Caudate nucleus (tissue), 63 donors: ENCODE measurements at places on chromosomes 5 and 9.

- DNase-seq: no peak
Observed at GRCh38 chr9:5805478-5805877, 27.4 kb downstream of the ERMP1 start.

DNA sequence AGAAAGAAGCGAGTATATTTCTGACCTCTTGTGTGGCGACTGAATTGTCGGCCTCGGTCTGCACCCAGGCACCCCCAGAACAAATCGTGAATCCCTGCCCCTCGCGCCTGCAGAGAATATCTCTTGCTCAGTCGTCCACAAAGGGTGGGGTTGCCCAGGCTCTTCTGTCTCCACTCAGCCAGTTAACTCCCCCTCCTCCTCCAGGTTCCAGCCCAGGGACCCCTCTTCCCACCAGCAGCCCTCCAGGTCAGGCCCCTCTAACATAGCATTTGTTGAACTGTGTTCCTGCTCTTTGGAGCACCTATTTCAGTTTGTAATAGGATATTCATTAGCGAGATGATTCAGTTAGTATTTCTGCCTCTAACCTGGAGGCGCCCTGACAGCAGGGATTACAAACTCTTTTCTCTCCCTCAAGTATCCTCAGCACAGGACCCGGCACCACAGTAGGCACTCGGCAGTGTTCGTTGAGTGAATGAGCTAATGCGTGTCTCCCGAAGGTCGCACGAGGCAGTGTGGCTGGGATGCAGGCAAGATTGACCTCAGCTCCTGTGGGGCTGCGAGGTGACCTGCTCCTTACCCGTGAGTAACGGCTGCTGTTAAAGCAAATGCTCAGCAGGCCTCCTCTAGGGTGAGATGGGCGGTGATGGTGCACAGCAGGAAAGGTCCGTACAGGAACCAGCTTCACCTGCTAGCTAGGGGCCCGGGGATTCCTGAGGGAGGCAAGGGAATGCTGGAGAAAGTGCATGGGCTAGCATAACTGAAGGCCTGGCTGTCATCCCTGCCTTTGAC lies 25.8 kb downstream of the ZBTB34 start:
- DNase-seq: no peak

- DNase-seq: peak; percentile 61
Observed at GRCh38 chr5:180810959-180811622, 8.5 kb upstream of the MGAT1 start.

DNA sequence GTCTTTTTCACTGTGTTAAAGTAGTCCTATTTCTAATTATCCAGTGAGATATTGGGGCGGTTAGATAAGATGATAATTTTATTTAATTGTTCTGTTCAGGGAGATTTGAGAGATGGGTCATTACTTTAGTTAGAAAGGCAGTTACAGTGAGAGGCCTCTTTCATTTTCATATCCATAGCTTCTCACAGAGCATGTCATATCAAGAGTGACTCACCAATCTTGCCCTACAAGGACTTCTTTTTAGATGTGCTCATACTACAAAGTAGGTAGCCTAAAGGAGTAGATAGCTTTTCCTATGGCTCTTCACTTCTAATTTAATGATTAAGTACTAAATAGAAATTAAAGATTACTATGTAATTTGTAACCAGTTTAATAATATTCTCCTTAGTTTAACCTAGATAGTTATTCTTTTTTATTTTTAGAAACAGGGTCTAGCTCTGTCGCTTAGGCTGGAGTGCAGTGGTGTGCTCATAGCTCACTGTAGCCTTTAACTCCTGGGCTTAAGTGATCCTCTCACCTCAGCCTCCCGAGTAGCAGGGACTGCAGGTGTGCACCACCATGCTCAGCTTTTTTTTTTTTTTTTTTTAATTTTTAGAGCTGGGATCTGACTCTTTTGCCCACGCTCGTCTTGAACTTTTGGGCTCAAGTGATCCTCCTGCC lies 71.0 kb downstream of the FER start:
- no peak for DNase-seq

DNA sequence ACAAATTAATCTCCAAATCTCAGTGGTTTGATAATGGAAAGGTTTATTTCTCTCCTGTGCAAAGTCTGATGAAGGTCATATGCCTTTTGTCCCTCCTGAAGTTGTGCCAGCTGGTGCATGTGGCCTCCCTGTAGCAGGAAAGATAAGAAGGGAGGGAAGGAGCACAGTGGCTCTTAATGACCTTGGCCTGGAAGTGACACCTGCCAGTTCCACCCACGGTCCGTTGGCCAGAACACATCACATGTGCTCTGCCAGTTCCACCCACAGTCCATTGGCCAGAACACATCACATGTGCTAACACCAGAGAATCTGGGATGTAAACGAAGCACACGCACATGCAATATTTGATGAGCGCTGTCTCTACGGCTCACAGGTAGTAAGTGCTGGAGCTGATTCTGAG lies 130.9 kb downstream of the DOCK2 start:
- DNase-seq: no peak

DNA sequence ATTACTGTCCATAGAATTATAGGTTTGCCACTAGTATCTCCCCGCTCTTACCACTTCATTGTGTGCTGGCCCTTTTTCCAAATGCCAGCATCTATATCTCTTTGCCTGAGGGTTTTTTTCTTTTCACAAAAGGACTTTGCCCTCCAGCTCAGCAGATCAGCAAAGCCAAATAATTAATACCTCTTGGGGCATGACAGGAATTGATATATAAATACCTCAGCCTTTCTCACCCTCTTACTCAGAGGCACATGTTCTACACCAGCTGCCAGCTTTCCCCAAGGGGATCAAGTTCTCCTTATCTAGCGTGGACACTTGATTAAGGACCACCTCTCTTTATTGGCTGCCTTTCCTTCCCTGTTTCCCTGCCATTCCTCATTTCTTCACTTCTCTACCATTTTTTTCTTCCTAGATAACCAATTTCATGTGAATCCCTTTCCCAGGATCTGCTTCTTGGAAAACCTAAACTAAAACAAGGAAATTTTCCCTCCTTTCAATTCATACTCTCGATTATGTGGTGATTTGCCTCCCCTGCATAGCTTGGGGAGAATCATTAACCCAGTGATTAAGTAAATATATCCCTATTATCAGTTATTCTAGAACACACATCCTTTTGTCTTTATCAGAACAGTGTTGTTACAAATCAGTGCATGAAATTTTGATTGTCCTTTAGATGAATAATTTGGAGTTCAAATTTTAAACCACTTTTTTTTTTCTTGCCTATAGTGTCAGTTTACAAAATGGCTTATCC lies 6.9 kb upstream of the NUDT12 start:
- no peak for DNase-seq

GRCh38 chr5:115571441-115571878 lies 26.9 kb upstream of the FEM1C start:
- peak; percentile 10 for DNase-seq

GRCh38 chr5:34687269-34688011 lies 31.3 kb downstream of the RAI14 start:
- no peak for DNase-seq

DNA sequence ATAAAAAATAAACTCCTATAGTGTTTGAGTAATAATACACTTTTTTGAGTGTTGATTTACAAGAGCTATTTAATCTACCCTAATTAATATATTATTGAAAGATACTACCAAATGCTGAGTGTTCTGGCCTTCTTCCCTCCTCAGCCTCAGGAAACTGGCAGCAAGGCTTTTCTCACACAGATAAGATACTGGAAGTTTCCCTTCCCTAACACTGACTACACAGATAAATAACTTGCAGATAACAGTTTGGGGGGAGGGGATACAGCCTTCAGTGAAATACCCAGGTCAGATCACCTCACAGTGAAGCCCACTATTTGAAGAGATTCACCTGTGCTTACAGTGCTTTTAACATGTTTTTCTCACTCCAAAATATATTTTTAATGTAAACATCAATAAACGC lies 1.6 kb upstream of the NIPSNAP3A start:
- DNase-seq: no peak

- DNase-seq: no peak
Observed at GRCh38 chr5:76493190-76493837, 90.2 kb downstream of the IQGAP2 start.

GRCh38 chr9:134243778-134244467 lies 79.6 kb upstream of the RNU6ATAC start:
- DNase-seq: no peak

GRCh38 chr5:178672630-178673029 lies 45.8 kb upstream of the CLK4 start:
- DNase-seq: no peak

DNA sequence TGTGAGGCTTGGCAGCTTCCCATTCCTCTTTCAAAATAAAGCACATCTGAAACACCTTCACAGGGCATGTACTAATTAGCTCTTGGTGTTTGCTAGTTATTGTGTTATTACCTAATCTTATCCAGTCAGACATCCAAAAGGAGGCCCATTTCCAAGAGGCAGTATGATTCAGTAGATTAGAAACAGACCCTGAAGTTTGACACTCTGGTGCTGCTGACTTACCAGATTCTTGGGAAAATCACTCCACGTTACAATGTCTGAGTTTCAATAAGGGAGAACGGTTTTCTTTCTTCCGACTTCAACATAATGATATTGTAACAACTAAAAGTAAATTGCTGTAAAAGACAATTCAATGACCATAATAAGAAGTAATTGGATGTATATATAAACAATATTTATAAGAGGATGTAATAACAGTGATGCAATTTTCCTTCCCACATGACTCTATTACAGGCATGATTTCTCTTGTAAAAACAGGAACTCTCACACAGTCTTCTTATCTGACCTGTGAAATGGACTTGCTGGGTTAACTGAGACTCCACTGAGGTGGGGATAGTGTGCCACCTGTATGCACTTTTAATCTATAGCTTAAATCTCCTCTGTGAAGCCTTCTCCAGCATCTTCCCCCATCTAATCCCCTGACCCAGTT lies 181.3 kb upstream of the ELL2 start:
- DNase-seq: no peak

DNA sequence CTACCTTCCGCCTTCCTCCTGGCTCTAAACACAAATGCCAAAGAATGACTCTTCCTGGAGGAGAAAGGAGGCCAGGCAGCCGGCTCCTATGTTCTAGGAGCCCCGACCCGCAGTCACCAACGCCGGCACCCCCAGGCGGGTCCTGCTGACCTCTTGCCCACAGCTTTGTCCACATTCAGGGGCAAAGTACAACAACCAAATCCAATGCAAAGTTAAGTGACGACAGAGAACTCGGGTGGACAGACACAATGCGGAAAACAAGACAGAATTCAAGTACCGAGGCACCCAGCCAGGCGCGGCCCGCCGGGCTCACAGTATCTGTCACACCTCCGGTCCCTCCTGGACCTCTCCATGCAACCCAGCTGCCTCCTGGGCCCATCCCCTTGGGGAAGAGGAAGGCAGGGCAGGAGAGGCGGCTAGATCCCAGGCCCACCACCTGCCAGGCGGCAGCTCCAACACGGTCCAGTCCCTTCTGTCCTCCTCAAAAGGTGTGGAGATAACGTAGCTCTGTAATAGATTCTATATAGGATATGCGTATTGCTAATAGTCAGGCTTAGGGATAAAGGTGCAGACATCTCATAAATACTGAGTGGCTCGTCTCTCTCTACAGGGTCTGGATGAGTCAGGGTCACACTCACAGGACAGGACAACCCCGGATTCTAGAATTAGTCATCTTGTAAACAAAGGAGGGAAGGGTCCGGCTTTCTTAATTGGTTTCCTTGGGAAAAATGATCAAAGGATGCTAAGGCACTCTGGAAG lies 46.9 kb upstream of the UBAC1 start:
- DNase-seq: no peak

GRCh38 chr5:57738301-57738700 lies 255.7 kb upstream of the ACTBL2 start:
- no peak for DNase-seq

DNA sequence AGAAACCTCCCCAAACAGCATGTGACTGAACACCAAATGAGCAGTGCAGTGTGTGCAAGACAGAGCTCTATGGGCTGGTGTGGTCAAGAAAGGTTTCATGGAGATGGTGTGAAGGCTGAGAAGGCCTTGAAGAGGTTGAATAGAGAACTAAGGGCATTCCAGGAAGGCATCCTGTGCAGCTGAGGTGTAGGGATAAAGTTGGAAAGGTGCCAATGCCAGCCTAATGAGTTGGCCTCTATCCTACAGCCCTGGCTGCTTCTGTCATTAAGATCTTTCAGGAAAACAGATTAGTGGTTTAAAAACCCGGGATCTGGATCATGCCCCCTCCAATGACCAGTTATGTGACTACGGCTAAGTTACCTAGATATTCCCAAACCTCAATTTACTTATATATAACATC lies 4.0 kb downstream of the HDAC3 start:
- no peak for DNase-seq

GRCh38 chr5:14193496-14193895 lies 50.4 kb downstream of the TRIO start:
- DNase-seq: no peak

GRCh38 chr5:144390133-144390532 lies 219.5 kb downstream of the KCTD16 start:
- no peak for DNase-seq

DNA sequence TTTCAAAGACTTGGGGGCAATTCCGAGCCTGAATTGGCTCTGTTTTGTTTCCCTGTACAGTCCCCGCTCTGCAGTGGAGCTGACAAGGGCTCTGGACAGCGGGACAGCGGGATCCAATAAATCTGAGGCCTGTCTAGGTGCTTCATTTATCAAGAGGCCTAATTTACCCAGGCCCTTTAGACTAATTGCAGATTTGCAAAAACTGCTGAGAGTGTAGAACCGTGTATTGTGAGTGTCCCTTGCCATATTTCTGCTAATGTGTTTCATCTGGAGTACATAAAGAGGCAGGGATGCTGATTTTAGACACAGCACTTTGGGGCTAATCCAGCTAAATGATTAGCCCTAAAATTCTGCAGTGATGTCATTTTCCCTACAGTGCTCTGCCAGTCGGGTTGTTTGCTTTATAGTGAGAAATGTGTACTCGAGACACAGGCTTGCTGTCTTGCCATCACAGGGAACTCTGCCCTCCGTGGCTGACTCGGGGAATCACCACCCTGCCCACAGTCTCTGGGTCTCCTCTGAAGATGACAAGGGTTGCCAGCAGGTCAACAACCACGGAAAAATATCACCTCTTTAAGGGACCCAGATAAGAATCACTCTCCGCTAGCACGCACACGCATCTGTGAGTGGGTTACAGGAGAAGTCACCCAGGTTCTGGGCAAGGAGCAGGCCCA lies 592.0 kb downstream of the BNC2 start:
- no peak for DNase-seq

GRCh38 chr5:86542532-86542931 lies 75.2 kb upstream of the COX7C start:
- DNase-seq: no peak

GRCh38 chr5:33439905-33440481 lies 772 bp upstream of the TARS1 start:
- no peak for DNase-seq

- DNase-seq: no peak
Observed at GRCh38 chr9:88197781-88198340, 59.6 kb upstream of the SPATA31C2 start.

DNA sequence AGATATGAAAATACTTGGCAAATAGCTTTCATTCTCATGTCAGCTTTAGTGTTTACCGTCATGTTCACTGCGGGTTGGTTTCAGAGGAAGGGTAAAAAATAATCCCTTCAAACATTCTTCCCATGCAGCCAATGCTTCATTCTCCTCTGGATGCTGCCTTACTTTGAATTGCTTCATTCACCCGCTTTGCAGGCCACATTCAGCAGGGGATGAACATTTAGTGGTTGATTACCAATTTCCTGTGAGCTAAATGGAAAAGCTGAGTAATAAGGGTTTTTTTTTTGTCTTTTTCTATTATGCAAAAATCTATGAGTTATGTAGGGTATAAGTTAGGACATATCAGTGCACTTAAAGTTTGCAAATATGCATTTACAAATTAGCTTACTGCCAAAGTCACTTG lies 96.3 kb upstream of the MEF2C start:
- DNase-seq: no peak

- DNase-seq: no peak
Observed at GRCh38 chr5:994821-995220, 13.8 kb upstream of the NKD2 start.

- no peak for DNase-seq
Observed at GRCh38 chr5:81147886-81148571, 85.1 kb upstream of the CKMT2 start.
